Omental fat pad (tissue), 4 donors: ENCODE measurements at places on chromosomes 6 and 20. TPM values are rescaled to one million over a fixed set of nuclear protein-coding genes. Genes with fewer than 3 reads are reported as not detected.

DNA sequence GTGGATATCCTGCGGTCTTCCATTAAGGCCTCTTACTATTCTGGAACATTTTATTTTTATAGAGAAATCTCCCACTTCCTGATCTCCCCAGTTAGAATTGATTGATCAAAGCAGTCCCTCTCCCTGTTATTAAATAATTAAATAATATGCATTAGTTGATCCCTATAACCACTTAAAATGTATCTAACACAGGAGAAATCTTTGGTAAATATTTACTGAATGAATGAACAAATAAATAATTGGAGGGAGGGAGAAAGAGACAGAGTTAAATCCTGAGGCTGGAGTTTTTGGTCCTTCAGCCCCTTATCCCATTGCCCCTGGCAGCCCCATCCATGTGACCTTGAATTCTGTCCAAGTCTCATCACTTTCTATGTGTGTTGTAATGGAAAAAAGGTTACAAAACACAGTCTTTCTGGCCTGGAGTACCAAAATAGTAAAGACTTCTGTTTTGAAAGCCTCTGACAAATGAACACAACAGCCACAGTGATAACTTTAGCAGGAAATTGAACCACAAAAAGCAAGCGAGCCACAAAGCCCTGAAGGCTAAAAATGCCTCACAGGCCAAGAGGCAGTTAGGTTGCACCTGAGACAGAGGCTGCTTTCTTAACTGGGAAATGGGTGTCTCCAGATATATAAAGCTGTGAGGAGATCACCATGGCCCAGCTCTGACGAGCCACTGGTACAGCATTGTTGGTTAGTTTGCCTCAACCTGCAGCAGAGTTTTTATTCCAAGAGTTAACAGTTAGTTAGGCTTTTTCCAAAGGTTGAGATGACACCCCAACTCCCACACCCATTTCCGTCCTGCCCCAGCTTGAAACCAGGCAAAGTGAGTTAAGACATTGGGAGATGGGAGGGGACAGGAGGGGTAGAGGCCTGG lies 11.3 kb downstream of the NT5E start:
- DNase-seq: no peak

- peak; percentile 51 for DNase-seq
Observed at GRCh38 chr20:1946762-1947534, 46.9 kb downstream of the PDYN start.

DNA sequence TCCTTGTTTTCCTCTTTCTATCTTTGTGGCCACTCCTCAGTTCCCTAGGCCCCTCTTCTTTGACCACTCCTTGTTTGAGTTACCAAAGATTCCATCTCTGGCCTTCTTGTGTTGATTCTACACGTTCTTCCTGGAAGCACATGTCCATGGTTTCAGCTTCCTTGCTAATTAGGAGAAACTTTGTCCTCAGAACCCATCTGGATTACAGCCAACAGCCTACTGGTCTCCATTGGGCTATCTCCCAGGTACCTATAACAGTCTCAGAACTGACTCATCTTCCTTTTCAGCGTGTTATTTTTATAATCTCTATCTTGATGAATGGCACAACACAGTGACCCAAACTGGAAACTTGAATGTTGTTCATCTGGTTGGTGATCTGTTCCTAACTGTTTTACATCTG lies 17.5 kb downstream of the PTPRA start:
- DNase-seq: no peak

GRCh38 chr20:13910492-13910891 lies 79.9 kb downstream of the SEL1L2 start:
- no peak for DNase-seq

GRCh38 chr6:111718990-111719389 lies 113.3 kb upstream of the TRAF3IP2 start:
- no peak for DNase-seq

- DNase-seq: no peak
Observed at GRCh38 chr20:19528286-19529030, 229.6 kb upstream of the RIN2 start.

DNA sequence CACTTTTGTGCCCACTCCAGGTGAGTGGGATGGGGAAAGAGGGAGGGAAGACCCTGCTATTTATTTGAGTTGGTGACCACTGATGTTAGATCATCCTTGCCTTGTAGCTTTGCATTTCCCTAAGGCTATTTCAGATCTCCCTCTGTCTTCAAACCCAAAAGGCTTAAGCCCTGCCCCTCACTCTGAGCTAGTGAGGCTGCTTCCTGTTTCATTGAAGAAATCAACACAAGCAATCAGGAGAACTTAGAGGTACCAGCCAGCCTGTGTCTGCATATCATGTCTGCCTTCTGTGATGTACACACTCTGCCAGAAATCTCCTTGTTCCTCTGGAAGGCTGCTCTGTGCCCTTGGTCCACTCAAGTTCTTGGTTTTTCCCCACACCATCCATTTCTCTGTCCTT lies 135.3 kb downstream of the ARID1B start:
- no peak for DNase-seq

GRCh38 chr6:12528136-12528535 lies 188.4 kb upstream of the PHACTR1 start:
- DNase-seq: no peak

DNA sequence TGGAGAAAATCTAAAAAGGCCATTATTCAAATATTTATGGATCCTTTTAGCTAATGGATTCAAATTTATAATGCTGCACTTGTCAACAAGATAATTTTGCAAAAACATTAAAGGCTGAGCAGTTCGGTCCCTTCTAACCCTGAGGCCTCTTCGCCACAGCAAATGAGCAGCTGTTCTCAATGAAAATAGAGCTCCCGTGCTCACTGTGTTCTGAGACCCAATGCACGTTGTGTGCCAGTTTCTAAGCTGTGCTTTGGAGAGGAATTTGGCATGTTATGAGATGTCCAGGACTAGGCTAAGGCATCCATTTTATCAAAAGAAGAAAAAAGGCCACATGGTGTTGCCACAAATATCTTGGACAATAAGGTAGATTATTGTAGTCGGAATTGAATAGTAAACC lies 220.1 kb upstream of the TSHZ2 start:
- no peak for DNase-seq

DNA sequence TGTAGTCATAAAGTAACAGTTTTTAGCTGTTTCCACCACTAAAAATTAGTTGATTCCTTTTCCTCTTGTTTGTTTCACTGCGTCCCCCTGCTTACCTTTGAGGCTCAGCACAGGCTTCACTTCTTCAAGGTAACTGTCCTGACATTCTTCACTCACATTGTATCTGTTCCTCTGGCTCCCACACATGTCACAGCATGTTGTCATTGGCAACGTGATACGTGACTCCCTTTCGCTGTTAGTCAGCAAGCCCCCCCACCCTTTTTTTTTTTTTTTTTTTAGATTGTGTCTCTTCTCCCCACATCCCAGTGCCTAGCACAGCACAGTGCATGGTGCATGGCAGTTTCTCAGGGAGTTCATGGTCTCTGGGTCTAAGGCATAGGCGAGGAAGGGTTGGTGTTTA lies 13.3 kb downstream of the VAPB start:
- no peak for DNase-seq

SLC44A4 gene
- 0.38 TPM for total RNA-seq

SUMO4 gene
- 1.9 TPM for total RNA-seq

TBX18 gene
- 6.4 TPM for total RNA-seq

KHDRBS2 gene
- total RNA-seq: not detected
